ENCODE measurements at places on chromosomes 2 and 18.

DNA sequence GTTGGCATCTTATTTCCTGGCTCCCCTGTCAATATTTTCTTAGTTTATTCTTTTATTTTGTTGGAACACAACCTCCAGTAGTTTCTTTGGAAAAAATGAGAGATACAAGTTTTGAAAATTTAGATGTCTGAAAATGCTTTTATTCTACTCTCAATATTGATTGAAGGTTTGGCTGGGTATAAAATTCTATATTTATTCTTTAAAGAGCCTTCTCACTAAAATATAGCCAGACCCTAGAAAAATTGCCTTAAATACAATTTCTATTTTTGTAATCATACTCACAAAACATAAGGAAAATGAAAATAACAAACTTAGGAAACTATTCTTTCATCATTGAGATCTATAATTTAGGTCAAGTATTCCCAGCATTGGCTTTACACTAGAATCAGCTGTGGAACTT is 103.7 kb downstream of the CYP26B1 start:
- DNase-seq: no peak

DNA sequence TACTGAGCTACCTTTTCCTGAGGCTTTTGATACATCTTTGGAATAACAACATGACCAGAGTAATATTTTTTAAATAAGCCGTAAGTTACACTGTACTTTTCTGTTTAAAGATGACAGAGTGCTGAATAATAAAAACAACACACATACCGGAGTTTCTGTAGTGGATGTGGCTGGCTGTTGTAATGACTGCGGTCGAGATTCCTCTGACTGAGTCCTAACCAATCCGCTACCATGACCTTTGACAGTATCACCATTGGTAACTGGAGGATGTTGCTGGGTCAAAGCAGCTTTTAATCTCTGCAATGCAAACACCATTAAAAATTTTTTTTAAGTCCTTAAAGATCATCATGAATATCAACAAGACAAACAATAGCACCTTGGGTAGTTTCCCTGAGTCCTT is 70.7 kb downstream of the ATF2 start:
- no peak for DNase-seq

DNA sequence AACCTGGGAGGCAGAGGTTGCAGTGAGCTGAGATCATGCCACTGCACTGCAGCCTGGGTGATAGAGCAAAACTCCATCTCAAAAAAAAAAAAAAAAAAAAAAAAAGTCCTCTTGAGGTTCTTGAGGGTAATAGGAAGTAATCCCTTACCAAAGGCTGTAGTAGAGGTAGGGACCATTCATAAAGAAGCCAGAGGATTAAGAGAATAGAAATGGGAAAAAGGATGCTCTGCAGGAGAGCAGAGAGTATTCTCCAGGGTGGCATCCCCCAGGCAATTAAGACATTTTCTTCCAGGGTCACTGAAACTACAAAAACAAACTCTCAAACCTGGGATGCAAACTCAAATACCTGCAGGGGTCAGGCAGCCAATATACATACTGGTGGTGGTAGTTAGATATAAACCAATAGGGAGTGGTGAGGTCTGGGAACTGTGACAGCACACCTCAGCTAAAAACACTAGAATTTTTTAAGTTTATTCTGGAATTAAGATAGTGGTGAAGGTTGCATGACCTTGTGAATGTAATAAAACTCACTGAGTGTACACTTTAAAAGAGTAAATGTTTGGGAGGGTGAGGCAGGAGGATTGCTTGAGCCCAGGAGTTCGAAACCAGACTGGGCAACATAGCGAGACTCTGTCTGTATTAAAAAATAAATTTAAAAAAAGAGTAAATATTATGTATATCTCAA is 24.7 kb downstream of the RAPH1 start:
- DNase-seq: no peak

- no peak for DNase-seq
These were observed 7.8 kb downstream of the RBM44 start for GRCh38 chr2:237806334-237806733.

GRCh38 chr18:51751901-51752300 is 554.4 kb upstream of the MEX3C start:
- no peak for DNase-seq

DNA sequence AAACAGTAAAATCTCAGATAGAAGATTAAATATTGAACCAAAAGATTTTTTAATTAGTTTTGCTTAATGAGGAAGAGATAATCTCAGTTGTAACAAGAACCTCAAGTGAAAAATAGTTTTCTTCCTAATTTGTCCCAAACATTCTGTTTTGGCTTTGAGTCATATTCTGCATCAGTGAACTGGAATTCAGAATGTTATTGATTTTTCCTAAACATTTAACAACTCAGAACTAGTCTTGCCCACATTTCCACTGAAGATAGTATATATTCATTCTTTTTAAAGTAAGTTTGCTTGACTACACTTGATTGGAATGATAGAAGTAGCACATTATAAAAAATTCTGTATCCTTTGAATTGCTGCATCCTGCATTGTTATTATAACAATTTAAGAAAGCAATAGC is 85.7 kb upstream of the UGP2 start:
- DNase-seq: no peak

- no peak for DNase-seq
These were observed 687.8 kb upstream of the KLHL29 start for GRCh38 chr2:22697054-22697788.

DNA sequence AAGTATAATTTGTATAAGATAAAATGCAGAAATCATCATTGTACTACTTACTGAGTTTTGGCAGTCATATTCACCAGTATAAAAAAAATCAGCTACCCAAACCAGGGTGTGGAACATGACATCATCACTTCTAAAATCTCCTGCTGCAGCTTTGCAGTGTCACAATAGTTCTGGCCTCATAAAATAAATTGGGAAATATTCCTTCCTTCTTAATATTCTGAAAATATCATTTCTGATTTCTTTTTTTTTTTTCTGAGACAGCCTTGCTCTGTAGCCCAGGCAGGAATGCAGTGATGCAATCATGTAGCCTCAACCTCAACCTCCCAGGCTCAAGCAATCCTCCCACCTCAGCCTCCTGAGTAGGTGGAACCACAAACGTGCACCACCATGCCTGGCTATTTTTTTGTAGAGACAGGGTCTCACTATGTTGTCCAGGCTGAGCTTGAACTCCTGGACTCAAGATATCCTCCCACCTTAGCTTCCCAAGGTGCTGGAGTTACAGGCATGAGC is 101.4 kb downstream of the TMEM18 start:
- no peak for DNase-seq

- DNase-seq: no peak
These were observed 31.2 kb upstream of the ROCK2 start for GRCh38 chr2:11375689-11376027.

- no peak for DNase-seq
These were observed 108.6 kb upstream of the CWC22 start for GRCh38 chr2:180115675-180116074.

GRCh38 chr2:71410696-71411095 is 42.7 kb upstream of the DYSF start:
- no peak for DNase-seq

GRCh38 chr2:217802876-217803652 is 199.7 kb downstream of the TNS1 start:
- no peak for DNase-seq

DNA sequence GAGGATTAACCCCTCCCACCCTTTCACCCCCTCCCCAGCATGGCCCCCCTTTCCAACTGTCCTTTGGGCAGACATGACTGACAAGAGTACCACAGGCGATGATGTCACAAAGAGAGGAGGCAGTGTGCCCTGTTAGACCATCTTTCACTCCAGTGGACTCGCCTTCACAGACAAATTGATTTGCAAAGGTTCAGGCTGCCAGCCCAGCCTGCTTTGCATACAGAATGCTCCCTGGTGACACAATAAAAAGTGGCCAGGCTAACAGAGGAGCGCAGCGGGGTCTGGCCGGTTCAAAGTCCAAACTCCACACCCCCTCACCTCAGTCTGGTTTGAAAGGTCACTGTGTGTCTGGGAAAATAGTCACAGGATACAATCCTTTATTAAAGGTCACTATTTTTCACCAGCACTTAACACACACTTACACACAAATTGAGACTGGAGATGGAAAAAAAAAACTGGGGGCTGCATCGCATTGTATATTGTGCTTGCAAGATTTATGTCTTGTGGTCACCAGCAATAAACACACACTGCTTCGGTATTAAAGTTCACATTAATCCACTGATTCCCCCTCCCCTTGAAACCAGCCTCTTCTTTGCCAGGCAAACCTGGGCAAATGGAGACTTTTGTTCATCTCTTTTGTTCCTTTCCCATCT is 236.9 kb downstream of the BCL11A start:
- no peak for DNase-seq

- DNase-seq: no peak
These were observed 8.2 kb upstream of the EN1 start for GRCh38 chr2:118855451-118856279.

- DNase-seq: no peak
These were observed 39.9 kb downstream of the TANK start for GRCh38 chr2:161199912-161200701.

GRCh38 chr2:224875153-224875552 is 159.0 kb upstream of the CCDC195 start:
- no peak for DNase-seq

DNA sequence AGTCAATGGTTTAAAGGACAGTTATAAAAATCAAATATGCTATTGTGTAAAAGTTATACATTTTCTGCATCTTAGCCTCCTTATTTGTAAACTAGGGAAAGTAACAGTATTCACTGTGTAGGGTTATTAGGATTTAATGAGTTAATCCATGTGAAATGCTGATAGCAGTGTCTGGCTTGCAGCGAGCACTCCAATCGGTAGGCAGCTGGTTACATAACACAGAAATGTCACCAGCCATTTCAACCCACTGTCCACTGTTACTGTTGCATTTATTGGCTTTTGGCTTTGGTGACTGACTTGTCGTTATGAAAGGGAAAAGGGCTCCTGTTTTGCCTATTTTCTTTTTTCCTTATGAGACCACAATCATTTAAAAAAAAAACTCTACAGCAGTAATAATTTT is 38.9 kb downstream of the ID2 start:
- DNase-seq: no peak

GRCh38 chr2:588074-588645 is 89.0 kb downstream of the TMEM18 start:
- DNase-seq: no peak

DNA sequence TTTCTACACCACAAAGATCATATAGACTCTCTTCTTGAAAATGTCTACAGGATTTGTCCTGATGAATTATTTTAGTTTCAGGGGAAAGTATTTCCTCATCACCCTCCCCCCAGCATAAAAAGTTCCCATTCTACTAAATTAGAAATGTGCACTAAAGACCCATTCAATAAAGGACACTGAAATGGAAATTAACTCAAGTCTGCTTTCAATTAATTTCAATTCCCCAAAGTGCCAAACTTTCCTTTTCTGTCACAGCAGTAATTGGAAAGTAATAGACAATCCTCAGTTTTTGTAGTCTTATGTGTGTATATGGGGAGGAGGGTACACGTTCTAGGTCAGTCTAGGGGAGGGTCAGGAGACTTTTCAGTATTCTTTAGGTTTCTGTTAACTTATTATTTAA is 21.5 kb downstream of the ARHGEF33 start:
- DNase-seq: no peak

GRCh38 chr2:152200565-152201465 is 25.3 kb upstream of the STAM2 start:
- DNase-seq: no peak

Measured in iPS DF 6.9 (cell line).